ENCODE measurements at places on chromosomes 5 and 9. TPM values are rescaled to one million over a fixed set of nuclear protein-coding genes. Genes with fewer than 3 reads are reported as not detected.

ADGRD2 gene
- not detected for total RNA-seq

PRSS3 gene
- 66.3 TPM for total RNA-seq

TMEM232 gene
- total RNA-seq, result 1.2 TPM

CTXN3 gene
- total RNA-seq, result not detected

CDC14B gene
- 21.6 TPM for total RNA-seq

BARHL1 gene
- total RNA-seq, result not detected

TMEFF1 gene
- total RNA-seq, result 3.3 TPM

- DNase-seq, result no peak
Measured at GRCh38 chr5:95221234-95221633, 63.7 kb downstream of the MCTP1 start.

GRCh38 chr9:115035841-115036612 lies 81.9 kb downstream of the TNC start:
- peak; percentile 32 for DNase-seq

DNA sequence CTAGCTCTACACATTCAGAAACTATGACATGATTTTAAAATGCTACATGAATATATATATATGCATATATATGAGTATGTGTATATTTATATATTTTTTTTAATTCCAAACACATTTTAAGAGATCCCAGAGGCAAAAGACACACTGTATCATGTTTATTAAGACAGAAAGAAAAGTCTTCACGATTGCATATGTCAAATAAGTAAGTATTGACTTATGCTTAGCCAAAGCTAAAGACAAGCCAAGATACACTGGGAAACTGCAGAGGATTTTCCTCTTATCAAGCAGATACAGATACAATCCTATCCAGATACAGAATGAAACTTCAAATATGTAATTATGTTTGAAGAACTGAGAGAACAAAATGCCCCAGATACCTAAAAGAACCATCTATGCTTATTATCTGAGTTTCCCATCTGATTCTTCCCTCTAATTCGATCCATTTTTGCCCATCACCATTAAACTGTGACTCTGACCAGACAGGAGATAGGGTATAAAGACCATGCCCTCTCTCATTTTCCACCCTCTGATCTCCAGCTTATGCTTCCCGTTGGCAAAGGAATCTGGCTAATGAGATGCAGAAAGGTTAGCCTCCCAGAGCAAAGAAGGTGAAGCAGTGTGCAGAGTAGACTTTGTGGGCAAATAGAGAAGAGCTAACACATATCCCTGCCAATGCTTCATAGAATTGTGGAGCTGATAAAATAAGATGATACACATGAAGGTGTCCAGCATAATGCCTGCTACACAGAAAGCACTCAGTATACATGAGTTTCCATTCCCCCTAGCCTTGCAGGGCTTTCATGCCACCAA lies 131.0 kb upstream of the TARS1 start:
- no peak for DNase-seq

DNA sequence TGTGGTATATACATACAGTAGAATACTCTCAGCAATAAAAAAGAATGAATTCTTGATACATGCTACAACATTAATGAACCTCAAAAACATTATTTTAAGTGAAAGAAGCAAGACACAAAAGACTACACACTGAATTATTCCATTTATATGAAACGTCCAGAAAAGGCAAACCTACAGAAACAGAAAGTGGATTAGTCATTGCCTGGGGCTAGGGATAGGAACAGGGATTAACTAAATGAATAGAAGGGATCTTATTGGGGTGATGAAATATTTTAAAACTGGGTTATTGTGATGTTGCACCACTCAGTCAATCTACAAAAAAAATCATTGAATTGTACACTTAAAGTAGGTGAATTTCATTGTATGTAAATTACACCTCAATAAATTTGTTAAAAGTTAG lies 326.7 kb downstream of the PIK3R1 start:
- DNase-seq, result no peak

DNA sequence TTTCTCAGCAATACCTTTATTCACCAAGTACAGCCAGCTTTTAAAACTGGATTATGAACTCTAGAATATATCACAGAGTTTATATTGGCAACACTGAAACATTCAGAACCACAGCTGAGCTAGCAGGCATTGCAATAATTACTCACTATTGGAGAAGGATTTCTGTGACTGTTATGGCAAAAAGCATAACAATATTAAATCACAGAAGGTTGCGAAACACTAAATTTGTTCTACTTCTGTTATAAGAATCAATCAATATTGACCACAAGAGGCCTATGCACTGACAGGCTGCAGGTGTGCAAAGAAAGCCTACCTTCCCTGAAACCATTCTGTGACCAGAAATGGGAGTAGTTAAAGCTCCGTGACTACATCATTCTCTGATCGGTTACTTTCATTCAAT lies 59.2 kb downstream of the AP3B1 start:
- no peak for DNase-seq

GRCh38 chr9:111836311-111836710 lies 41.6 kb upstream of the SHOC1 start:
- no peak for DNase-seq

- no peak for DNase-seq
Measured at GRCh38 chr5:172540099-172540870, 86.0 kb upstream of the SH3PXD2B start.

DNA sequence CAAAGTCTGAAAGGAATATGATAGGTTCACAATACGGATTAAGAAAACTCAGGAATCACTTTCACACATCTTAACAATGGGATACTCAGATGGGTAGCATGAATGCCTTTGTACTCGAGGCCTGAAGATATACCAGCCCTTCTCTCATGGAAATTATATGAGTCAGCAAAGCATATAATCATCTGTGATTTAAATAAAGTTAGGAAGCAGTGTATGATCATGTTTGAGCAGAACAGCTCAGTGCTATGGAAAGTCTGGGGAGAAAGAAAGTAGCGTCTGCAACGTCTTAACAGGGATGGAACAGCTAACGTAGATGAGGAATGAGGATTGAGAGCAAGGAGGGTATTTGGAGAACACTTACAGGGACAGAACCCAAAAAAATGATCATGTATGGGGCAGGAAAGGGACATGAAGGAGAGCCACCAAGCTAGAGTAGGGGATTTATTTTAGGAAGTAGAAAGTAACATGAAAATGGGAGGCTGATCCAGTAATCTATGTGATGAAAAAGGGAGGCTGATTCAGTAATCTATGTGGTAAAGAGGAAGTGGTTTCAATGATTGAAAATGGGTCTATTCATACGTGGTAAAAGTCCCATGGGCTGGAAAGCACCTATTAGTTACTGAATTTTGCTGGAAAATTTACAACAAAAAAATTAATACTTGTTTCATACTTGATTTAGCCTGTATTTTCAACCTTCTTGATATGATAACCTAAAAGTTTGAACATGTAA lies 85.9 kb downstream of the GNA14 start:
- no peak for DNase-seq

DNA sequence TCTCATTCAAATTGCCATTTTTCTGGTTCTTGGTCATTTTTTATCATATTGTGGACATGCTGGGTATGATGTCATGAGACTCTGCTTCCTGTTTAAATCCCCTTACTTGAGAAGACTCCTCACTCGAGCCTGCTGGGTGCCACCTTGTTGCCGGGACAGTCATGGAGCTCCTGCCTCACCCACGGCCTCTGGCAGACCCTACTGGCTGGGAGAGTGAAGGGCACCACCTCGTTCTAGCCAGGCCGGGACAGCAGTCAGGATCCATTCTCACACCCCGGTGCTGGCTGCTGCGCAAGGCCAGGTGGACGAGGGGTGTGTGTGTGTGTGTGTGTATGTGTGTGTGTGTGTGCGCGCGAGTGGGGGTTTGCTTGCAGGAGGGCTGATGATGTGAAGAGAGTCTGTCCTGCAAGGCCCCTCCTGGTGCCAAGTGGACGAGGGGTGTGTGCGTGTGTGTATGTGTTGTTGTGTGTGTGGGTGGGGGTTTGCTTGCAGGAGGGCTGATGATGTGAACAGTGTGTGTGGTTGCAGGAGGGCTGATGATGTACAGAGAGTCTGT lies 4.4 kb downstream of the CEP72 start:
- no peak for DNase-seq

DNA sequence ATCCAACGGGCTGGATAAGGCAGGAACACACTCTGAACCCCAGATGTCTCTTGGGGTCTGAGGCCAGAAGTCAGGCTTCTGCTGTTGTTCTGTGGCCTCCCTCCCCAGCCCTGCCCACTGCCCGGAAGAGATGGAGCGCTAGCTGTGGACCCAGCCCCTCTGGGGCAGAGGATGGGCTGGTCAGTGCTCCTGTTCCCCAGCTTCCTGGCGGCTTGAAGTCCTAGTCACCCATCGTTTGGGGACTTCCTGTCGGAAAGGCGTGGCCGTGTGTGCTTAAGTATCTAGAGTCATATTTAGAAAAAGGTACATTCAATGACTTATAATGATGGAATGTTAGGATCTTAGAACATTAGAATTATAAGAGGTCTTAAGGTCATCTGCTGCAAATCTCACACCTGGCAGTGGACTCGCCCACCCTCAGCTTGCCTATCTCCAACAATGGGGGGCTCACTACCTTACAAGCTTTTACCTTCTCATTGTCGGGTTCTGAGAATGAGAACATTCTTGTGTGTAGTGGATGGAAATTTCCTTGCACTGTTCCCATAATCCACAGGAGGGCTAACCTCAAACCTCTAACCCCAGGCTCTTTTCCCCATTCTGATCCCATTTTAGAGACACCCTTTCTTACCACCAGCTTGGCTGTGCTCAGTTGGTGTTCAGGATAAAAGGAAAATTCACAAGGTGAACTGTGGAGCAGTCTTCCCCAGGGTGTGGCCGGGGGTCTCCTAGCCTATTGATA lies 13.4 kb upstream of the AIF1L start:
- no peak for DNase-seq

DNA sequence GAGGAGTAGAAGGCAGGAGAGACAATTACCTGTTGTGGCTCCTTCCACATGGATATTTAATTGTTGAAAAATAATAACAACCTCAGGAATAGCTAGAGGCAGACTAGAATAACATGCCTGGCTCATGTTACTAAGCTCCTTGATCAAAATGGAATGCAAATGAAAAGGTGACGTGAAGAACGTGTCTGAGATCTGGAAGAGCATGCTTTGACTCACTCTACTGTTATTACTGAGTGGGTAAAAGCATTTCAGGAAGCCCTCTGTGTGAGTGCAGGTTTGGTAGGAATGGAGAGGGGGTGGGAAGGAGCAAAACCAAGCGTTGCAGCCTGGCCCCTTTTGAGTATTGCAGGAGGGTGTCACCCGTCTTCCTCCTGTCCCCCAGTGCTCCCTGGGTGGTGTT lies 84.8 kb downstream of the EQTN start:
- DNase-seq, result no peak

- no peak for DNase-seq
Measured at GRCh38 chr5:114361724-114362196, at the start of gene KCNN2. TSS of gene KCNN2 (plus strand) at chr5:114362070. CDS start at chr5:114362140, 70 bp downstream.

DNA sequence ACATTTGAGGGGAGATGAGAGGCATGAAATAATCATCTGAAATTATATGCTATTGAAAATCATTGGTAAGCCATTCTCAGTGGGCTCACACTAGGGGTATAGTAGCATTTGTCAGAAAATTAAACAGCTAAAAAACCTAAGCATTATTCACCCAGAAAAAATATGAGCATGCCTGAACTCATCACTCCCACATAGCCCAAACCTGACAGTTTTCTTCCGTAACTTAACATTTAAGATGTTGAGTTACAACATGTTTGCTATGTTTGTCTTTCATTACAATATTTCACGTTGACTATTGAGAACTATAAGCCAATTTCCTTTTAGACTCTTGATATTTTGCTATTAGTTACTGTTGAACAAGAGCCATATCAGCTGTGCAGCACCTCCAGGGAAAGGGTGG lies 23.5 kb upstream of the GHR start:
- DNase-seq, result no peak

DNA sequence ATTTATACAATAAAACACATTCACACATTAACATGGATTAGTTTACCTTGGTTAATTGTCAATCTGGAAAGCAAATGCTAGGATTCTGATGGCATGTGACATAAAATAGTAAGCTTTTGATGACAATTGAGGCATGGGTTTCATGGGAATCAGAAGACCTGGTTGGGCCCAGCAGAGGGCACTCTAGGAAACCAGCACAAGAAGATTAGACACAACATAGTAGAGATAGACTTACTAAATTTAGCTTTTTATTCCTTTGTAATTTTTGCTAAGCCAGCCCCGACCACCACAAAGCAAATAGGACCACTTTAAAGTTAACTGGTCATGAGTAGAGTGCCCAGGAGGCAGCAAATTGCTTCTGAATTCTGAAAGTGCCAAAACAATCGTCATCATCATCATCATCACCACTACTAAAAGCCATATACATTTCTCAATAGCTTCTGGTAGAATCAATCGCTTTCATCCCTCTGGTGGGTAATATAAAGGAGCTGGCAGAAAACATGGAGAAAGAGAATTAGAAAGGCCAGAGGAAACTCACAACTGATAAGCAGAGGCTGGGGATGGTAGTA lies 163.2 kb downstream of the ARRDC3 start:
- peak; percentile 26 for DNase-seq

DNA sequence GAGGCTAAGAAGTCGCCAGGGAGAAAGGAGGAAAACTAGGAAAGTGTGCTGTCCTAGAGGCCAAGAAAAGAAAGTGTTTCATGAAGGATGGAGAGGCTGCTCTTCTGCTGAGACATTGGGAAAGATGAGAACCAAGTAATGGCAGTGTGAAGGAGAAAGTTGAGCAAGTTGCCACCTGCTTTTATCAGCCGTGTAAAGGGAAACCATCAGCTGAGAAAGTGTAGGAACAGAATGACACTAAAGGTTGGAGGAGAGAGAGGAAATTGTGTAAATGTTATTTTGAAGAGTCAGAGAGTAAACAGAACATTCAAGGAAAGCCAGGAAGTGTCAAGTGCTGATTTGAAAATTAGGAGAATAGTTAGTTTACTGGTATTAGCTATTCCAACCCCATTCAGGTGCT lies 125.0 kb downstream of the CEMIP2 start:
- DNase-seq, result no peak

DNA sequence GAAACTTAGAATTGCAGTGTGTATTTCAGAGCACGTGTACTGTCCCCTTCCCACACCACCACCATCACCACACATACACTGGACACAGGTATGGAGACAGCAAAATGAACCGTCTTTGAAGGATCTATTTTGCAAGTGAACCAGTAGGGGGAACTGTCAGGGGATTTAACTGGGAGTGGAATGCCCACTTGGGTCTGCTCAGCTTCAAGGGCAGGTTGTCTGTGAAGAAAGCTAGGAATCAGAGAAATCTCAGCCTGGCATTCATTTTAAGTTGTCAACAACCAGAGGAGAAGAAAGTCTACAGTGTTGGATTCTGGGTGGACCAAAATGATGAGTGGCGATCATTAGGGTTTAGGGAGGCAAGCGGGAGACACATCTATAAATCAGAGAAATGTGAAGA lies 147.0 kb downstream of the DCP2 start:
- peak; percentile 13 for DNase-seq

Data from HCT116 (cell line).